T-helper 22 cell (primary cell): ENCODE measurements at places on chromosomes 5 and 9.

- no peak for DNase-seq
These were observed 3.0 kb upstream of the ACER2 start for GRCh38 chr9:19405771-19406170.

DNA sequence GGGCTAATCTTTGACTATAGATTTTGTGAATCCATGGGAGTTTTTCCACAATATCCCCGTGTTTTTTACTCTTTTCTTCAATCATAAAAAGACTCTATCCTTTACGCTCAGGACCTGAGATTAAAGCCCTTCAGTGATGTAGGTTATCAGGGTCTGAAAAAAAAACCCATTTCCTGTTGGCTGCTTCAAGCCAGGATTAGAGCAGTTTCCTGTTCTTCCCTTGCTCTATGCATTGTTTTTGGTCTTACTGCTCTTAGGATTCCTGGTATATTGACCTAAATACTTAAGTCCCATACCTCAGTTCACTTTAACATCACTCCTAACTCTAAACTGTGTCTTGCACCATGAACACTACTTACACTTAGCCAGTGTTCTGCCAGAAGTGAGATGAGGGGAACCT is 319.3 kb upstream of the CHD1 start:
- no peak for DNase-seq

- no peak for DNase-seq
These were observed 11.8 kb downstream of the SUB1 start for GRCh38 chr5:32597041-32597629.

GRCh38 chr9:8268216-8268878 is 468.8 kb upstream of the DMAC1 start:
- no peak for DNase-seq

GRCh38 chr9:121743441-121744001 is 92.1 kb downstream of the DAB2IP start:
- DNase-seq: no peak

DNA sequence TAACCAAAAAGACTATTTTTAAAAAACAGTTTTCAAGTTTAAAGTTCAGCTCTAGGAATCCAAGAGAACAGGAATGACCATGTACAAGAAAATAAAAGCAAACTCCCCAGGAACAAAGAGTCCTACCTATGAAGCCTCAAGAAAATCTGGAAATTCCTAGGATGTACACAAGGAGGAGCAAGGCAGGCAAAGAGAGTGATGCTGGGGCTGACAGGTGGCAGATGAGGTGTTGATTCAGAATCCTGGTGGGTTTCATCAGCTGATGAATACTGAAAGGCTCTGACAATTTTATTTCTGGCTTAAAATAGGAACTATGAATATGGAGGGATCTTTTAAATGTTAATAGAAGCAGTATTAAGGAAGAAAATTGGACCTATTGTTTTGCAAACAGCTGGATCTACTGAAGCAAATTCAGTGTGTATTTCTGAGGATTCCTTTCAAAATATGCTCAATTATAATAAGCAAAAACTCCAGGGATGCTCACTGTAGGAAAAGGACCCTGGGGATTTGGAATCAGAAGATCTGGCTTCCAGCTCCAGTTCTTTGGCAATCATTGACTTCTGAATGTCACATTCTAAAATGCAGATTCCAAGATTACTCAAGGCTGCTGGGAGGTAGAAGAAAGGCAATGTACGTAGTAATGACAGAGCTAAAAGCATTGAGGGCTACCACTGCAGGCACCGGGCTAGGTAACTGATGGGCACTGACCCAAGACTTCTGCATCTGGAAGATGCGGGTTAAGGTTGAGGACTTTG is 28.0 kb upstream of the SH3RF2 start:
- no peak for DNase-seq

- no peak for DNase-seq
These were observed 54.8 kb downstream of the HRH2 start for GRCh38 chr5:175712681-175713085.

GRCh38 chr5:139723986-139724587 is 71.5 kb upstream of the PSD2 start:
- DNase-seq: no peak

DNA sequence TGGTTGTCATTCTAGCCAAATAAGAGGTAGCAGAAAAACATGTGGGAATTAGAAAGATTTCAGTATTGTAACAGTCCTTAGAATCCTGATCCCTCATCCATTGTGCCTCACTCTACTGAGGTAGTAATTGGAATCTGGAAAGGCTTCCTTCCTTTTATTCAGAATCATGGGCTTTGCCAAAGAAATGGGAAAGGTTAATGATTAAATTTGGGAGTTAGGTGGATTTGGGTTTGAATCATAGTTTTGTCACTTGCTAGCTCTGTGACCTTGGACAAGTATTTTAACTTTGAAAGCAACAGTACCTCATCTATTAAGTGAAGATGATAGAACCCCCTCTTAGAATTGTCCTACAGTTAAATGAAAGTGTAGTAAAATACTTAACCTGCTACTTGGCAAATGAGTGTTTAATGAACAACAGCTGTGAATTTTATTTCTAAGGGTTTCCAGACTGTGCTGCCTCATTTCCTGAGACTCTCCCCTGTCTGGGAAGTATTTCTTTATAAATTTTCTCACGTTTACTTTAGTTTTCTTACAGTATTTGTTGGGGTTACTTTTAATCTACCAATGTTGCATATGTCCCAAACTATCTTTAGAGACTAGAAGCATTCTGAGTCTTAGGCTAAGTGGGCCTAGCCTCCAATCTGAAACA is 11.7 kb downstream of the SPDL1 start:
- no peak for DNase-seq

- no peak for DNase-seq
These were observed 55.8 kb downstream of the NSG2 start for GRCh38 chr5:174101195-174101730.

GRCh38 chr5:88248094-88248493 is 20.6 kb downstream of the TMEM161B start:
- DNase-seq: no peak

DNA sequence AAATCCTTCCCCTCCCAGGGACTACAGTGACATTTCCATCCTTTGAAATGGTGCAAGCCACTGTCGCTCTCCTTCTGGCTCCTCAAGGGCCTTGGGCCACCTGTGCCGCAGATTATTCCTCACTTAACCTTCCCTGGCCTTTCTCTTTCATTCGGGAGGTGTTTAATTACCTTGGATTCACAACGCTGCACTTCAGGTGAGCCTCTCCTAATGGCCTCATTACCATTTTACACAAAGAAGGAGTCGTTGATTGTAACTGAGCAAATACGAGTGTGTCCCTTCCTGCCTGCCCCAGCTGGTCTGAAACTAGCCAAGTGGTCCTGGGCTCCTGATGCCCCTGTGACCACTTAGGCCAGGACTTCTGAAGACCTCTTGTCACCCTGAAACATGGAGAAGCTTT is 205.0 kb downstream of the CRB2 start:
- no peak for DNase-seq

DNA sequence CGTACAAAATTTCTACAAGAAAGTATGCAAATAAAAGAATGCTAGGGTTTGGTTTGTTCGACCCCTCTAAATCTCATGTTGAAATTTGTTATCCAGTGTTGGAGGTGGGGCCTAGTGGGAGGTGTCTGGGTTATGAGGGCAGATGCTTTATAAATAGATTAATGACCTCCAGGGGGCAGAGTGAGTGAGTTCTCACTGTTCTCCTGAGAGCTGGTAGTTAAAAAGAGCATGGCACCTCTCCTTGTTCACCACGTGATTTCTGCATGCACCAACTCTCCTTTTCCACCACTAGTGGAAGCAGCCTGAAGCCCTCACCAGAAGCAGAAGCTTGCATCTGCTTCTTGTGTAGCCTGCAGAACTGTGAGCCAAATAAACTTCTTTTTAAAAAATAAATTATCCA is 50.4 kb upstream of the FAM170A start:
- DNase-seq: no peak

GRCh38 chr5:123091298-123092222 is 2.5 kb downstream of the PRDM6 start:
- DNase-seq: no peak

GRCh38 chr5:44774279-44774880 is 34.4 kb upstream of the MRPS30 start:
- DNase-seq: no peak

DNA sequence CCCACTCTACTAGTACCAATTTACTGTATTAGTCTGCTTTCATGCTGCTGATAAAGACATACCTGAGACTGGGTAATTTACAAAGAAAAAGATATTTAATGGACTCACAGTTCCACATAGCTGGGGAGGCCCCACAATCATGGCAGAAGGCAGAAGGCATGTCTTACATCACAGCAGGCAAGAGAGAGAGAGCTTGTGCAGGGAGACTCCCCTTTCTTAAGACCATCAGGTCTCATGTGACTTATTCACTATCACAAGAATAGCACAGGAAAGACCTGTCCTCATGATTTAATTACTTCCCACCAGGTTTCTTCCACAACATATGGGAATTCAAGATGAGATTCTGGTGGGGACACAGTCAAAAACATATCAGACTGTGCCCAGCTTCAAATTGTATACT is 11.5 kb downstream of the UGT3A1 start:
- no peak for DNase-seq
